ENCODE measurements at places on chromosomes 1 and 21. TPM values are rescaled to one million over a fixed set of nuclear protein-coding genes. Genes with fewer than 3 reads are reported as not detected.

BECN2 gene
- total RNA-seq: not detected

DNA sequence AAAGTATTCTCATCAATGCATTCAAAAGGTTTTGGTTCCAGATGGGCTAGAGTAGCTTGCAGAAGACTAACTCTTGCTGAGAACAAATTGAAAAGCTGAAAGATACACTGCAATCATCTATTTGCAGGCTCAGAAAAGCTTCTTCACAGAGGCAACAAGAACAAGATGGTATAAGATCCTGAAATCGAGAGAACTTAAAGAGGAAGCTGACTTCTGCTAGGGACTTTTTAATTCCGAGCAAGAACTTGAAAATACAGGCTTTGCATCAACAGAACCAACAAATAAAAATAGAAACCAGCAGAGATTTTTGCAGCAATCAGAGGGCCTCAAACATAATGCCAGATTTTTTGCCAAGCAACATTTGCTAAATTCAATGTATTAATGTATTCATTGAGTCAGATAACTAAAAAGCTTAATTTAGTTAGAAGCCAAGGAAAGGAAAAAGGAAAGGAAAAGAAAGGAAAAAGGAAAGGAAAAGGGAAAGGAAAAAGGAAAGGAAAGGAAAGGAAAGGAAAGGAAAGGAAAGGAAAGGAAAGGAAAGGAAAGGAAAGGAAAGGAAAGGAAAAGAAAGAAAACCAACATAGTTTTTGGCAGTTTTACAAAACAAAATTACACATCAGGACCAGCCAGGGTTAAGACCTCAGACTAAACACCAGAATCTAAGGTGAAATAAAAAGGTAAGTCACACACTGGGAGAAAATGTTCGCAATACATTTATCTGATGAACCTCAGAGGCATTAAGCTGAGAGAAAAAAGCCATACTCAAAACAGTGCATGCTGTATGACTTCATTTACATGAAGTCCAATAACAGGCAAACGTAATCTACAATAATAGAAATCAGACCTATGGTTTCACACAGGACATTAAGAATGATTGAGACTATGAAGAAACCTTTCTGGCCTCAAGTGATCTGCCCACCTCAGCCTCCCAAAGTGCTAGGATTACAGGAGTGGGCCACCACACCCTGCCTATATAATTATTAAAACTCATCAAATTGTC is 42.6 kb downstream of the FAF1 start:
- H3K4me1 ChIP-seq: no peaks in the 10 kb centered on the region
- DNase-seq: no peak
- H3K27ac ChIP-seq: no peak overlapping the region
- no peak overlapping the region for H3K4me3 ChIP-seq
- H3K27me3 ChIP-seq: no peaks in the 10 kb centered on the region

DNA sequence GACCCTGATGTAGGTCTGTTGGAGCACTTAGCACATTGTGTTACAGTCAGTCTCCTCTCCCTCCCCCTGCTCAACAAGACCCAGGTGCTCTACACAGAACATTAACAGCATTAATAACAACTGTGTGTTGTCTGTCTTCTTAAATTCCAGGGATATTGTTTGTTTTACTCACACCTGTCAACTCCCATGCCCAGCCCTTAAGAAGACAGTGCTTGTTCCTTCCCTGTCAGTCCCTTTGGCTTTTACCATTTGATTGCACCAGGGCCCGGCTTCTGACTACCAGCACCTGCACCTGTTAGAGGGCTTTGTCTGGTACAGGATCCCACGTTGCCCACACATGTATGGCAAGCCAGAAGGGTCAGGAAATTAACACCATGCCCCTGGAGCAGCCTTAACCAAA is 11.7 kb downstream of the RIMKLA start:
- peak overlapping the region; percentile 34 for H3K27ac ChIP-seq
- H3K4me3 ChIP-seq: no peak overlapping the region
- DNase-seq: no peak

NBPF6 gene
- total RNA-seq: not detected

ANGPTL1 gene
- 5.7 TPM for total RNA-seq

ALG14 gene
- total RNA-seq: 19.4 TPM
